Left colon (tissue), 2 donors: ENCODE measurements at places on chromosomes 4 and X. TPM values are rescaled to one million over a fixed set of nuclear protein-coding genes. Genes with fewer than 3 reads are reported as not detected.

DNA sequence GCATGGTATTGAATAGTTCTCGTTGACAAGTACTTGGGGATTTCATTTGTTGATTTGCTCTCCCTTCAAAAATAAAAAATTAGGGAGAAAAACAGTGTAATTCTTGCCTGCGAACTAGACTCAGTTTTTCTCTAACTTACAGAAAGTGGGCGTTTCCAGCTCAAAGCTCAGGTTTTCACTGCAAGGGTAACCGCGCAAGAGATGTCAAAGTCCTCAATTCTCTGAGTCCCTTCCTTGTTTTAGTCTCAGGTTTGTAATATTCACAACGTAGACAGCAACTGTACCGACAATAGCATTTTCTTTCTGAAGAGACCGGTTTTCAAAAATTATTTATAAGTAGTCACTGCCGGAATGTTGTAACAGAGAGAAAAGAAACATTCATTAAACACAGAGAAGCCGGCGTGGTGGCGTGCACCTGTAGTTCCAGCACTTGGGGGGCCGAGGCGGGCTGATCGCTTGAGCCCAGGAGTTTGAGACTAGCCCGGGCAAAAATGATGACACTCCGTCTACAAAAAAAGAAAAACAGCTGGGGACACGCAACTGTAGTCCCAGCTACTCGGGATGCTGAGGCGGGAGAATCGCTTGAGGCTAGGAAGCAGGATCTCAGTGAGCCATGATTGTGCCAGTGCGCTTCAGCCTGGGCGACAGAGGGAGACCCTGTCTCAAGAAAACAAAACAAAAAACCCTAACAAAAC, 774 bp downstream of the ZCCHC4 start:
- DNase-seq, result peak; percentile 44

GRCh38 chr4:147175460-147176025, 229.9 kb upstream of the TTC29 start:
- DNase-seq, result no peak

DNA sequence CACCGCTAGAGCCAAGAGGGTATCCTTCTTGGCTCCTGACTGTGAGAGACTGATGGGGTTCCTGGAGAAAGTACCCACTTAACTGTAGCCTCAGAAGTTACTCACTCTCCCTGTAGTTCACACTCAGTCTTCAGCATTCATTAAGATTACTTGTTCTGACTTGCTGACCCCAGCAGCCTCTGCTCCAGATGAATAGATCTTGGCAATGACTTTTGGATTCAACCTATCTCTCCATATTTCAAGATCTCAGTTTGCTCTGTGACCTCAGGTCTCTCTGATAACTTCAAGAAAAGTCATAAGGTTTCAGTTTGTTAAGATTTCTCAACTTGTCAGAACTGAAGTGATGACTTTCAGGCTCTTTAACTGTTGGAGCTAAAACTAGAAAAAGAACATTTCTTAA, 825.6 kb downstream of the PCDH7 start:
- DNase-seq, result no peak

DNA sequence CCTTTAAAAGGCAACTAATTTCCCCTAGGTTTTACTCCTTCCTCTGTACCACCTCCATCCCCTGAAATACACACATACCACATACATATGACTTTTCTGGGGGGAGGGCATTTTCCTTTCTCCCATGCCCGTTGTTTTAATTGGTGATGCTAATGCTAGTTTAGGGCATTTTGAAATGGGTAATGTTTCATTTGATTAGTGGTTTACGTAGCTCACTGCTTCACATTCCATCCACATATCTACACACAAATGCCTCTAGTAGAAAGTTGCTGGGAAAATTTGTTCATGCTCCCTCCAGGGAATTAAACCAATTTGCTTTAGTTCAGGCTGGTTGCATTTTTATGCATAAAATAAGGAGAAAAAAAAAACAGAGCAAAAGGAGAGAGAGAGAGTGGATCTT, 231.2 kb downstream of the FRAS1 start:
- DNase-seq, result no peak

ODAPH gene
- total RNA-seq, result not detected

ZDHHC15 gene
- total RNA-seq, result 0.12 TPM

GRCh38 chrX:115054876-115055275, 37.5 kb upstream of the IL13RA2 start:
- DNase-seq, result no peak

- no peak for DNase-seq
Measured at GRCh38 chr4:162011089-162011488, 152.7 kb downstream of the FSTL5 start.

DNA sequence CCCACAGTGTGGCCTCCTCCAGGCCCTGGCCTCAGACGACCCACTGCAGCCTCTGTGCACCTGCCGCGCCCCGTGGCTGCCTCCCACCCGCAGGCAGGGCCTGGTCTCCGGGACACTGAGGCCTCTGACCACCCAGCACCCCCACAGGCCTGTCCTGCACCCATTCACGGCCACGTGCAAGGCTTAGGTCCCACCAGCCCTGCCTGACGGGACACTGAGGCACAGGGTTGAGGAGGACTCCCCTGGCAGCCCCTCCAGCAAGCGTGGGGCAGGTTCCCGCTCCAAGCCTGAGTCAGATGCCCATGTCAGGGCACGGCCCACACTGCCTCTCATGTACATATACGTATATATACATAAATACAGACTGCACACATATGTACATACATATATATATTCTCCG, 23.5 kb downstream of the NELFA start:
- no peak for DNase-seq

- DNase-seq, result no peak
Measured at GRCh38 chr4:7487998-7488671, 53.4 kb upstream of the PSAPL1 start.

GAGE12H gene
- total RNA-seq, result not detected

- no peak for DNase-seq
Measured at GRCh38 chr4:76984127-76984526, 34.6 kb downstream of the SEPTIN11 start.
